ENCODE measurements at places on chromosomes 2 and 18.

GRCh38 chr18:23826850-23827620 lies 137.8 kb downstream of the LAMA3 start:
- no peak for DNase-seq

DNA sequence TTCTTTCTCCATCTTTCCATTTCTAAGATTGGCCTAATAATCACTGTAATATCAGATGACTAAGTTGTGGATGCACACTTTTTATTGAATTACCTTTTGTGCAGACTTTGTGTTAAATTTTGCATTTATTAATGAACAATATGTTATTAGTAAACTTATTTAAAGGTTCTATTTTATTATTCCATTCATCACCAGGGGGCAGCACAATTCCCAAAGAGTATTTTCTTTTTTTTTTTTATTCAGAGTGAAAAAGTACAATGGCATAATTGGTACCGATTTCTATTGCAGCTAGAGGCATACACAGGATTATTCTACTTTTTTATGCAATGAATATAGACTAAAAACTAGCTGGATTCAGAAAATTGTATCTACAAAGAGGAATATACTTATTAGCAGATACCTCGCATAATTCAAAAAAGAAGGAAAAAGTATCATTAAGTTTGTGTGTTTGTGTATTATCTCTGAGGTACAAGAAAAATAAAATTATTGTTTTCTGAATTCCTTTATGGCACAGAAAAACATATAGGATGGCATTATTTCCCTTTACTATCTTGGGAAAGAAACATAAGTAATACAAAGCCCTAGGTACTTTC lies 390.6 kb downstream of the ERBB4 start:
- peak; percentile 20 for DNase-seq

DNA sequence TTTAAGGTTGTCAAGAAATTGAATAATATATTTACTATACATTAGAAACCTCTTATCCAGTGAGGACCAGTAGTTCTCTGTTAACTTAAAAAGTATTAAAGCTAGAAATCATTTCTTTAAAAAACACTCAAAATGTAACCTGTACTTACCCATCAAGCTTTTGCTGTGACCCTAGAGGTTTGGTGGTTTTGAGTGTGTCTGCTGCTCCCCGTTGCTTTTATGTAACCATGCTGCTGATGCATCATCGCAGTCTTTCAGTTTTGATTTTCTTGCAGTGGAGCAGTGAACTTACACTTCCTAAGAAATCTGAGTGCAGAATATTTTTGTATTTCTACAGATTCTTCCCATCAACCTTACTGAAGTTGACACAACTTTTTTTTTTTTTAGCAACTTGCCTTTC lies 34.2 kb downstream of the MRPS9 start:
- DNase-seq = no peak

DNA sequence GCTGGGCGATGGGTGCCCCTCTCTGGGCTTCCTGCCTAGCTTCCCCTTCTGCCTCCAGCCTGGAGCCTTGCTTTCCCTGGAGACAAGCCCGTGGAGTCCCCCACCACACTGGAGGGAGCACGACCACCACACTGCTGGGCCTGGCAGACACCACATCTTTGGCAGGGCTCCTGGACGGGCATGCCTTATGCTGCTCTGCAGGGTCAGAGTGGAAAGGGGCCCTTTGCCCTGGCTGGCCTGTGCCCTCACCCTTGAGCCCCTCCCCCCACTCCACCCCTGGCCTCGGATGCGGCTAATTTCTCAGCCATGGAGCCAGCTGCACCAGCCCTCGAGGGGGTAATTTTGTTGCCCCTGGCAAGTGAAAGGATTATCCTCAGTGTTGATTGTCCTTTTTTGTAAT lies 194.5 kb downstream of the LOXHD1 start:
- no peak for DNase-seq

DNA sequence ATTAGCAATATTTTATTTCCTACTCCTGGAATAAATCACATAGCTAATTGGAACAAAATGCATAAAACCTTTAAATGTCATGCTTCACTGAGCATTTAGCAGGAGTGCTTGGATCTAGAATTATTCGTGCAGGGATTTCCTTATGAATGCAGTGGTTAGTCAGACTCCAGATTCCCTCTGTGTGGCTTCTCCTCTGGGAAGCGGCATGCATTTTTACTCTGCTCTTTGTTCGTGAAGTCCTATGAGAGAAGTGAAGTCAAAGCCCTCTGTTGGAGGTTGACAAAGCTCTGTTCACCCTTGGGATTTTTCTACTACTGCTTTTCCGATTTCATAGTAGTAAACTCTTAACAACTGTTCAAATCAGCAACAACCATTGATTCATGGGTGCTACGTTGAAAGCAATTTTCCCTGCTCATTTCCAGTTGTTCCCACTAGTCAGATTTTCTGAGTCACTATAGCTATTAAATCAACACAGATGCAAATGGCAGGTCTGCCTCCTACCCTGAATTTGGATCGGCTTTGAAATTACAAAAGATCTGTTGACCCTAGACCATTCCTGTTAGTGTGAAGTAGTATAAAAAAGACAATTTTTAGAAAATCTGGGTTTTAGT lies 461.7 kb downstream of the STK39 start:
- DNase-seq = no peak

DNA sequence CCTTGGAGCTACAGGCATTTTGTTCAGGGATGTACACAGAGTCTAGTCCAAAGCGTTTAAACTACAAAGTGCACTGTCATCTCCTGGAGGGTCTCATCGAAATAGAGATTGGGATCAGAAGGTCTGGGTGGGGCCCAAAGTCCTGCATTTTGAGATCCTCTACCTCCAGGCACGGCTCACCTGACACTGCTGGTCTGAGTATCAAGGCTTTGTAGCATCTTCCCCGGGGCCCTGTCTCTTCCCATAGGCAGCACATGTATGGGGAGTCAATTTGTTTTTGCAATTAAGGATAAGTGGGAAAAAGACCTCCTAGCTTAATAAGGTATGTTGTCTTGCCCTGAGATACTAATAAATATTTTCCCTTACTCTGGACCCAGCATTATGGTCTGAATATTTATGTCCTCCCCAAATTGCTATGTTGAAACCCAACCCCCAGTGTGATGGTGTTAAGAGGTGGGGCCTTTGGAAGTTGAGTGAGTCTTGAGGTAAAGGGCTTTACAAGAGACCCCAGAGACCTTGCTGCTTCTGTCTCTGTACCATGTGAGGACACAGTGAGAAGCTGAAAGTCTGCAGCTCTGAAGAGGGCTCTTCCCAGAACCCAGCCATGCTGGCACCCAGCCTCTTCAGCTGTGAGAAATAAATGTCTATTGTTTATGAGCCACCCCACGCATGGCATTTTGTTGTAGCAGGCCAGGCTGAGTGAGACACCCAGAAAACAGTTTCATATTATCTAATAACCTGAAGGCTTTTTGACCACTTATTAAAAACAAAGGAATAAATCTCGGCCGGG lies 258.7 kb upstream of the HS6ST1 start:
- DNase-seq = no peak

DNA sequence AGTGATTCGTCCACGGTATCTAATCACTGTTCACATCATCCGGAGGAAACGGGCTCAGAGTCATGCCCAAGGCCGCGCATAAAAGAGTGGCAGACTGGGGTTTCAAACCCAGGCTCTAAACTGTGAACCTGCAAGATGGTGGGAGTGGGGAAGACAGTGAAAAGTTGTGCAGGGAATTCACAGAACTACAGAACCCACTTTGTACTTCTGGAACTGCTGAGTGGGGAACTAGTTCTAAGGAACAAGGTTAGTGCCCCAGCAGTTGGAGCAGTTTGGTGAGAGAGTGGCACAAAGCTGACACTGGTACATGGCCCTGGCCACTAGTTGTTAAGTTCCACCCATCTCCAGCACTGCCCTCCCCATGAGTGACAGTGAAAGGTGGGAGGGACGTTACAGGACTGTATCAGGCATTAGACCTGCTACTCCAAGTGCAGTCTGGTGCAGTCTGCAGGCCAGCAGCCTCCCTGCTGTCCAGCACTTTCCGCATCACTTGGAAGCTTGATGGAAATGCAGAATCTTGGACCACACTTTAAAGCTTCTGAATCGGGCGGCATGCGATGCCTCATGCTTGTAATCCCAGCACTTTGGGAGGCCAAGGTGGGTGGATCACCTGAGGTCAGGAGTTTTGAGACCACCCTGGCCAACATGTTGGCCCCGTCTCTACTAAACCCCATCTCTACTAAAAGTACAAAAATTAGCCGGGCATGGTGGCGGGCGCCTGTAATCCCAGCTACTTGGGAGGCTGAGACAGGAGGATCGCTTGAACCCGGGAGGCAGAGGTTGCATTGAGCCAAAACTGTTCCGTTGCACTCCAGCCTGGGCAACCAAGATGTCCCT lies 47.3 kb downstream of the C2orf42 start:
- no peak for DNase-seq

DNA sequence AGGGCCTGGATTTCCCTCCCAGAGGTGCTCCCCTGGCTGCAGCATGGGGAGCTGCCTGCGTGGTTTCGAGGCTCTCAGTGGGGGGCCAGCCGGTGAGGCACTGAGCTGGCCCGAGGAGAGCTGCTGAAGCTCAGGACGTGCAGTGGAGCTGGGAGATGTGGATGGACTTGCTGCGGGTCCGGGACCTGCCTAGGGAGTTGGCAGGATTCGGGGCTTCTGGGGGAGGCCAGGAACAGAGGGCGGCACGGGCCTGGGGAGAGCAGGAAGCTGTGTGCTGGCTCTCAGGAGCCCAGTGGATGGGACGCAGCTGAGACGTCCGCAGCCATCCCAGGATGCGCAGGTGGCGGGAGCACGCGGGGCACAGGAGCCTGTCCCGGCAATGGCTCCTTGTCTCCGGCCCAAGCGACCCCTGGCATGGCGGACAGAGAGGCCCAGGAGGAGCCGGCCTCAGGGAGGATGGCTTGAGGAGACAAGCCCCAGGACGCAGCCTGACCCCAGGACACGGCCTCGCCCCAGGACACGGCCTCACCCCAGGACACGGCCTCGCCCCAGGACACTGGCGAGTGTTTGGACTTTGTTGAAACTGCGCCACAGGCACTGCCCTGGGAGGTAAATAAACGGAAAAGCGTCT lies 116.1 kb downstream of the NFATC1 start:
- no peak for DNase-seq

GRCh38 chr18:37464257-37464656 lies 101.3 kb downstream of the CELF4 start:
- DNase-seq = no peak

GRCh38 chr2:181998891-181999654 lies 13.4 kb downstream of the PPP1R1C start:
- peak; percentile 63 for DNase-seq

- no peak for DNase-seq
Observed at GRCh38 chr2:25347205-25347815, 5.6 kb upstream of the DNMT3A start.

DNA sequence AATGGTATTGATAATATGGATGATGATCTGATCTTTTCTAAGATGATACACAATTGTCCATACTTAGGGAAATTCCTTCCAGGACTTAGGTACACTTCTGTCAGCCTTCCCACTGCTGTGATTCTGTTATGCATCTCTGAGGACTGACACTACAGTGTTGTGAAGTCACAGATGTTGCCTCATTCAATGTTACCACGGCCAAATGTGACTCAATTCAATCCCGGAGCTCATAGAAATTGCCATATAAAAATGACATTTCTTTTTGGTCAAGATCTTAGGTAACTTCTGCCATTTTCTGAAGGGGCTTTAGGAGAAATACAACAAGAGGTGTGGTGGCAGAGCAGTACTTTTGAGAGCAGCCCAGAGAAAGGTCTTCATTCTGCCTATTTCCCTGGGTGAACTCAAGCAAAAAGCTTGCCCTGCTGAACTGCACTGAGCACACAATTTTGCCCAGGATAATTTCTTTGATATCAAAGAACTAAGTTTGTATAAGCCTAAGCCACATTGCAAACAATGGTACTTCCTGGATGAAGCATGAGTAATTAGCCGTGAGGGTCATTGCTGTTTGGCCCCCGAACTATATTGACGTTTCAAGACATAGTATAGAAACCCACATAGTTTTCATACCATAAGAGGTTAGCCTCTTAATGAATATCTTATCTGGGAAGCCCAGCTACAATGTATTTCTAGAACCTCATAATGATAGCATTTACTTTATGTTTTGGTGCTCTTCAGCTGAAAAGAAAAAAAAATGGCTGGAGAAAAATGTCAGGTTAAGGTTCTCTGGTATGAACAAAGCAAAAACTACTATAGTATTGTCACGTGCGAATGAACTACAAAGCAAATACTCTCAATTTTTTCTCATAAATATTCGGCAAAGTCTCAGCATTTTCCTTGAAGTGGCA lies 437.4 kb downstream of the MEIS1 start:
- no peak for DNase-seq

- no peak for DNase-seq
Observed at GRCh38 chr2:65564299-65564698, 131.9 kb upstream of the SPRED2 start.

DNA sequence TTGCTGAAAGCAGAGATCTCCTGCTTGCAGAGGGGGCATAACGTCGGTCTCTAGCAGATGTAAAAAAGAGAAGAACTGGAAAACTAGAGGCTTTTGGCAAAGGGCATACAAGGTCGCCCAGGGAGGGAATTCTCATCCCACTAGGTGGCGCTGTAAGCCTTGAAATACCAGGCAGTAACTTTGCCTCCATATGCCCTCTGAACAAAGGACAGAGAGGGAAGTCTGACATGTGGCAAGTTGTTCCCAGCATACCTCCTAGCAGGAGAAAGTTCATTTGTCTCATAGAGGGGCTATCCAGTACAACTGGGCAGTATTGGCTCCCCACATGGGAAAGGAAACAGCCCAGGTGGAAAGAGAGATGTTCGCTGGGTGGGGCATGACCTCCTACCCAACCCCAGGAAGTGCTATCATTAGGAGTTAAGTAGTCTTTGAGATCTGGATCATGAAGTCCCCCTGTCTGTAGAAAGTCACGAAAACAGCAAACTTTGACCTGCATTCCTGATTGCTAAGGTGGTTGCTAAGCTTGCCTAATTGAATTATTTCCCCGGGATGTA lies 39.9 kb downstream of the STK17B start:
- peak; percentile 14 for DNase-seq

DNA sequence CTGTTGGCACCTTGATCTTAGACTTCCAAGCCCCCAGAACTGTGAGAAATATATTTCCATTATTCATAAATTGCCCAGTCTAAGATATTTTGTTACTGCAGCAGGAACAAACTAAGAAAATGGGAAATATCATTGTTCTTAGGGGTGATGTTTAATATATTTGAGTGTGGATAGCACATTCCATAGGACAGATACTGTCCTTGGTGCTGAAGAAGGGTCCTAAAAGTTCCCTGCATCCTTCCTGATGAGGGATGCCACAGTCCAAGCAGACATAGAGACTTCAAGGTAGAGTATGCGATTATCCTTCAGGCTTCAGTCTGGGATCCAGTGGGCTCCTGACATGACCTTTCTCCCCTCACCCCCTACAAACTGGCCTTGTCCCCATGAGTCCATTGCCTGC lies 689.0 kb downstream of the TDRD15 start:
- no peak for DNase-seq

DNA sequence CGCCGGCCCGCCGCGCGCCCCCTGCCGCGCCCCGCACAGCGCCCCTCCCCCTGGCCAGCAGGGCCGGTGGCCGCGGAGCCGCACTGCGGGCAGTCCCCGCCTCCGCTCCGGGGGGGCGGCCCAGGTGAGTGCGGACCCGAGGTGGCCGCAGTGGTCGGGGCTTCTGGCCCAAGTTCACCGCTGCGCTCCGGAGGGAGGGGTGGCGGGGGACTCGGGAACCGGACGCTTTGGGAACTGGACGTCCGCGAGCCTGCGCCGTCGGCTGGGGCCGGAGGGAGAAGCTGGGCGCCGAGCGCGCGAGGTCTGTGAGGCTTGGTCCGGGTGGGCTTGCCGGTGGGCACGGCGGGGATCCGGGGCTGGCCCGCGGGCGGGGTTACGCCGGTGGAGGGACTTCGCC lies 591 bp upstream of the LDLRAD4 start:
- no peak for DNase-seq

- no peak for DNase-seq
Observed at GRCh38 chr2:64219149-64219548, 74.9 kb upstream of the PELI1 start.

Data from NCI-H748 treated with DMSO at 0.1 percent for 48 hours (cell line).